ENCODE measurements at places on chromosomes 5 and 9.

DNA sequence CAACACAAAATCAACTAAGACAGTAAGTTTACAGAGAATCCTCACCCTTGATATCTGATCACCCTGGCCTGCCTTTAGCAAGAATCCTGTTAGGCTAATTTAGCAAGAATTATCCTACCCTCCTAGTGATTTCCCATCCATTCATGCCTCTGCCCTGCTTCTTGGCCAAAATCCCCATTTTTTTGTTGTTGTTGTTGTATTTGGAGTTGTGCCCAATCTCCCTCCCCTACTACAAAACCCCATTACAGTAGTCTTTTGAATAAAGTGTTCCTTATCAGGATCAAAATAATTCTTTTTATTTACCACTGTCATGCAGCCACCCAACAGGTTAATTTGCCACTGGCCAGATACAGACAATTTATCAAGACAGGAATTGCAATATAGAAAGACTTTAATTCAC, 58.5 kb upstream of the CLINT1 start:
- DNase-seq, result no peak

DNA sequence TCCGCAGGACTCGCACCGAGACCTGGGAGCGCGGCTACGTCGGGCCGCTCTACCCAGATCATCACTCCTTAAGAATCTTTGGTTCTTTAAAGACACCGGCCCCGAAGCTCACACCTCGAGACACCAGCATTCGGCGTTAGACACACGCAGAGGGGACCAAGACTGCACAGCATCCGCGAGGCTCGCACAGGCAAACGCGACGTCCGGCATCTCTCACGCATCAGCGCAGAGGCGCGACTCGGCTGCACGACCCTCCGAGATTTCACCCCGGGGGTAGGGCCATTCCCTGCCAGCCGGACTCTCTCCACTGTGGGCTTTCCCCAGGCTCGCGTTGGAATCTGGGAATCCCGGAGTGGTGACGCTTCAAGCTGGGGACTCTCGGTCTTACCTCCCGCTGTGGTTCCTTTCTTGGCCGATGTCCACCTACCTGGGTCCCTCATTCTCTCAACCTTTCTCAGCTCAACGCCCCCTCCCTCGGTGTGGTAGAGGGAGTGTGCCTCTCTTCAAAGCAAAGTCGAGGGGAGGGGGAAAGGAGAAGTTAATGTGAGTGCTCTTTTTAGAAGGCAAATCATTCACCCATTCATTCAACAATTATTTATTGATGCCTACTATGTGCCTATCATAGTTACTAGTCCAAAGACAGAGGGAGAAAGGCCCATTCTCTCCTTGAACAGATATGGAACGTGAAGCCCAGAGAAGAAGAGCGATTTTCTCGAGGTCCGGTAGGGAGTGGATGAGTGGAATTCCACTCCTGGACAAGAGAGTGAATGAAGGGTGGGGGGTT, 1.3 kb upstream of the HAND1 start:
- no peak for DNase-seq

GRCh38 chr9:95096807-95097206, 220.7 kb downstream of the FANCC start:
- no peak for DNase-seq

DNA sequence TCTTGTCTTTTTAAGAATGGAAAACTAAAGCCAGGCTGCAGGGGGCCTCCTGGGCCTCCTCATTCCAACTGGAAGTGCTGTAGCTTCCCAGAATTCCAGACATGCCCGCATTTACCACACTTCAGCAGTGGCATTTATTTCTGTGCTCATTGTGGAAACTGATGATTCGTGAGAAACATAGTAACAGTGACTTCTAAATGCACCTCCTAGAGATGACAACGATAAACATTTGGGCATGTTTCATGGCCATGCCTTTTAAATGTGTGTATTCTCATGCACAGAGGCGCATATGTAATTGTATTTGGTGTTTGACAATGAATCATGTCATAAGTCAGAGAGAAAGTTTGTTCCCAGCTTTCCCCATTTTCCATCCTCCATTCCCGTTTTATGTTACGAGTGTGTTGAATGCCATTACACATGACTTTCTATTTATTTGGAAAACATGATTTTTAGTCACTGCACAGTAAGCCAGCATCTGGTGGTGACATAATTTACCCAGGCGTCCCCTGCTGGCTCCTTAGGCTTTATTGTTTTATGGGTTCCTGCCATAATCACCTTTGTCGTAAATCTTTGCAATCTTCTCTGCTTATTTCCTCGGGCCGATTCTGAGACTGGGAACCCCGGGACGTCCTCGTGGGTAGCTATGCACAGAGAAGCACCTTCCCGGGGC, 68.8 kb upstream of the FCN2 start:
- no peak for DNase-seq

DNA sequence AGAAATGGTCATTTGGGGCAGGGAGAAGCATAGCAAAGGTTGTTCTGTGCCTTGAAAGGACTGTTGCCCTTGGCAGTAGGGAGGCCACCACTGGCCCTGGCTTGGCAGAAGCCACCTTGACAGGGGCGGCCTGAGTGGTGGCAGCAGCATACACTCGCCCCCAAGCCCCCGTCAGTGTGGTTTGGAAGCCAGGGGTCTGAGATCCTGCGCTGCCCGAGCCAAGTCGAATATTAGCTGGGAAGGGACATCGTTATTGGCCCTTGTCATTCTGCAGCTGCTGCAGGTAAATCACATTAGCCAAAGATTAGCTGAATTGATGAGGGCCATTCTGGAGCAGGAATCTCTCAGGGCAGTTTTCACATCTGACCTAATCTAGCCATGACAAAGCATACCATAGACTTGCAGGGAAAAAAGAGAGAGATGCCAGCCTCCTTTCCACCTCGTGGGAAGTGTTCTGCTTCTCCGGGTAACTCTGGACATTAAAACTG, 9.0 kb downstream of the OLFM1 start:
- DNase-seq, result no peak

- peak; percentile 90 for DNase-seq
Measured at GRCh38 chr9:34701769-34702736, 7.9 kb downstream of the CCL21 start.

- no peak for DNase-seq
Measured at GRCh38 chr9:68983522-68984424, 30.1 kb downstream of the PRKACG start.

DNA sequence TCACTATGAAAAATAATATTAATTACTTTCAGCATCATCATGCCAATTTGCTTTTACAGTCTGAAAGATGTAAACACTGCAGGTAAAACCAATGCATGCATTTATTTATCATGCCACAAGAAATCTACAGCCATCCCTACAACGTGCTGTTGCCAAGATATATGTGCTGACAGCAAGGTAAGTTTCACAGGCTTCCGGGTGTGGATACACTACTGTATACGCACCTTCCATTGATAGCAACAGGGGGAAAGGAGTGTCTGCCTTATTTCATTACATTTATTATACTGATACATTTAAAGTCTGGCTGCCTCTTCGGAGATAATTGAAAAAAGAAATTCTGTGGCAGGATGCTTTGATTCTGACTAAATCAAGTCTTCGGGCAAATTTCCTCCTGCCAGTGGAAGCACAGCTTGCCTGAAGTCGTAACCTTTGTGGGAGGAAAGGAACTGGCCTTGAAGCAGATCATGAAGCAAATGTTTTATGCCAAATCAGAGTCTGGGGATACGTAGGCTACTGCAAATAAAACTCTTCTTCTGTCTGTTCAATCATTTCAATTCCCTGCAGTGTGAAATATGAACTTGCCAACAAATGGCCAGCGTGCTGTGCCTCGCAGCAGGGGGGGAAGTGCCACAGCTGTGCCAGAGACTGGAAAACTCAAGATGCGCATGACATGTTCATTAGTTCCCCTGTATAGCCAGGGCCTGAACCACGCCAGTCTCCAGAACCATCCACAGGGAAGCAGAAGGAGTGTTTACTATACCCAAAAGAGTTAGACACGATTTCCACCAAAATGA, 268.1 kb downstream of the EFNA5 start:
- DNase-seq, result peak; percentile 16

- DNase-seq, result no peak
Measured at GRCh38 chr5:180825768-180826525, 23.3 kb upstream of the MGAT1 start.

GRCh38 chr9:127912882-127913281, 4.0 kb downstream of the ST6GALNAC4 start:
- no peak for DNase-seq

DNA sequence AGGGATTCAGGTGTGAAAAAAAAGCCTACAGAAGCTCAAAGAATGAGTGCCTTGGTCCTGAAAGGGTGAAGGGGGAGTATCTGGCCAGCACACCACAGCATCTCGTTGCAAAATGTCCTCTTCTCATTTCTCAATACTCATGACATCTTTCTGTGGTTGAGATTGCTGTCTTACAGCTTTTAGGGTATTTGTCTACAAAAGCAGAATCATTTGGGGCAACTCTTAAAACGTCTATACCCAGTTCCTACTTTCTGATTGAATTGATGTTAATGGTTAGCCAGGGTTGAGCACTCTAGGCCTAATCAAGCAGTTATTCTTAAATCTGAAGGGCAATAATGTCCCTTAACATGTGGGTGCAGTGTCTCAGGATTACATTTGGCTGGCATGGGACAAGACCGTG, 21.2 kb upstream of the PCSK5 start:
- DNase-seq, result no peak

GRCh38 chr9:121345070-121345469, 25.0 kb downstream of the STOM start:
- DNase-seq, result no peak

- no peak for DNase-seq
Measured at GRCh38 chr5:106827061-106827460, 843.7 kb downstream of the EFNA5 start.

GRCh38 chr5:12910641-12911040, 1006.4 kb upstream of the CTNND2 start:
- DNase-seq, result no peak

- peak; percentile 34 for DNase-seq
Measured at GRCh38 chr9:108468364-108468763, 387.4 kb downstream of the ACTL7B start.

- DNase-seq, result no peak
Measured at GRCh38 chr5:125424402-125425141, 678.1 kb upstream of the ZNF608 start.

DNA sequence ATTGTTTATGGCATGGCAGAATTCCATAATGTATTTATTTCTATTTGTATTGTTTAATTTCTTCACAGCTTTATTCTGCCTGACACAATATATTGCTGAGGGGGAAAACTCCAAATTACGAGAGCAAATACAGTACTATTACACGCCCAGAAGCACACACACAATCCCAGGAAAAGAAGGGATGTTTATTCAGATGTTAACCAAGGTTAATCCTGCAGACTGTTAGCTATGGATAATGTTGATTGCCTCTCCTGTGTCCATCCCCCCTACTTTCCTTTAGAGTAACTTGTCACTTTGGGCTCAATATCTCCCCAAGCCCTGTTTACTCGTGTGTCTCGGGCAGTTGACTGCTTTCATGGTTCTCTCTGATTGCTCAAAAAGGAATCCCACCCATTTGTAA, 84.2 kb upstream of the ERCC6L2 start:
- DNase-seq, result no peak

Measured in nephron progenitor cell (in vitro differentiated cells).